BJ (cell line): ENCODE measurements at places on chromosomes 16 and 17.

- no peak for DNase-seq
Measured at GRCh38 chr16:30953511-30954124, 3.9 kb upstream of the SETD1A start.

GRCh38 chr16:87382023-87382785 lies 1.4 kb downstream of the FBXO31 start:
- DNase-seq = no peak

GRCh38 chr17:20948984-20949777 lies 93.6 kb downstream of the USP22 start:
- no peak for DNase-seq

DNA sequence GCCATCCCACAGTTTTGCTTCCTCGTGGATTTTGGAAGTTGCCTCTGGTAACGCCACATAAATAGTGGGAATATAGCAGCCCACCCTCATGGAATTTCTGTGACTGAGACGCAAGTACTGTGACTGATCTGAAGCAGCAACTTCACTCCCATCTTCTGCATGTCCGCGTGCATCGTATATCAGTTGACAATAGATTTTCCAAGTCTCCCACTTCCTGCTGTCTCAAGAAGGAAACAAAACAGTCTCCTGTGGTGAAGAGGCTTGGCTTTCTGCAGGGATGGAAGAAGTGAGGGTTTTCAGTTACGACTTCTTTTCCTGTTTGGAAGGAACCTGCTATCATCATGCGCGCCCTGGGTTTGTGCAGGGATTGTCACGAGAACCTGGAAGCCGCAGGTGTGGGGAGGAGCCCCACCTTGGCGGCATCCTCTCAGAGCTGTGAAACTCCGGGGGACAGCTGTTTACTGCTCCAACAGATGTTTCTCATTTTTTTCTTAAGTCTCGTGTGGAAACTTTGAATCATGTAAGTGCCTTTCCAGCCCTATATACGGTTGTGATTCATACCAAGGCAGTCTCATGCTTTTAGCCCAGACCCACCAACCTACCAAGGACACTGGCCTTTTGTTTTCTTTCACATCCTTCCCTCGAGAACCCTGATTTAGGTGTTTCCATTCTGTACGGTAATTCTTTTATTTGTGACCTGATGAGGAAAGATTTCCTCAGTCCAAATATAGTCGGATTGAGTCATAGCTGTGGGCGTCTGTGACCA lies 57.5 kb downstream of the WIPI1 start:
- DNase-seq = no peak

- DNase-seq = no peak
Measured at GRCh38 chr17:73045724-73046123, 46.8 kb downstream of the SLC39A11 start.

DNA sequence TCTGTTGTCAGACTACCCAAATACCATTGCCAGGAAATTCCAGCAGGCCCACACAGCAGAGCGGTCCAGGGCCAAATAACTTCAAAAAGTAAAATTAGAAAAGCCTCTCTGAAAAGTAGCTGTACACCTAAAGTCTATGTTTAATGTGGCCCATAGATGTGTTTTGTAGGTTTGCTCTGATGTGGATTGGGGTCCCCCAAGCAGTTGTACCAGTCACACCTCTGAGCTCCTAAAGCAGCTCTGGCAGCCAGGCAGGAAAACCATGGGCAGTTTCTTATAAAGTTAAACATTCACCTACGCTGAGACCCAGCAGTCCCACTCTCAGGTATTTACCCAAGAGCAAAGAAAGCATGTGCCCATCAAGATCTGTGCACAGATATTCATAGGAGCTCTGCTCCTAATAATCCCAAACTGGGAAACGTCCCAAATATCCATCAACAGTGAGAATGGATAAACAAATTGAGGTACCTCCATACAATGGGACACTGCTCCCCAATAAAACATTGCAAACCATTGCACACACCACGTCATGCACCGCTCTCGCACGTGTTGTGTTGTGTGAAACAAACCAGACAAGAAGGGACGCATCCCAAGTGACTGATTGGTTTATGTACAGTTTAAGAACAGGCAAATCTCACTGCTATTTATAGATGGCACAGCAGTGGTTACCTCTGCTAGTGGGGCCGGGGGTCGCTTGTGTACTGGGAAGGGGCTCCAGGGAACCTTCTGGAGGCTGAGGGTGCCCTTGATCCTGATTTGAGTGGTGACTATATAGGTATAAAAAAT lies 15.8 kb upstream of the PRM1 start:
- no peak for DNase-seq

- no peak for DNase-seq
Measured at GRCh38 chr16:17409894-17410293, 60.9 kb downstream of the XYLT1 start.

GRCh38 chr16:22887445-22887844 lies 73.5 kb downstream of the HS3ST2 start:
- DNase-seq = no peak

- no peak for DNase-seq
Measured at GRCh38 chr17:5621026-5621425, 36.7 kb upstream of the NLRP1 start.

DNA sequence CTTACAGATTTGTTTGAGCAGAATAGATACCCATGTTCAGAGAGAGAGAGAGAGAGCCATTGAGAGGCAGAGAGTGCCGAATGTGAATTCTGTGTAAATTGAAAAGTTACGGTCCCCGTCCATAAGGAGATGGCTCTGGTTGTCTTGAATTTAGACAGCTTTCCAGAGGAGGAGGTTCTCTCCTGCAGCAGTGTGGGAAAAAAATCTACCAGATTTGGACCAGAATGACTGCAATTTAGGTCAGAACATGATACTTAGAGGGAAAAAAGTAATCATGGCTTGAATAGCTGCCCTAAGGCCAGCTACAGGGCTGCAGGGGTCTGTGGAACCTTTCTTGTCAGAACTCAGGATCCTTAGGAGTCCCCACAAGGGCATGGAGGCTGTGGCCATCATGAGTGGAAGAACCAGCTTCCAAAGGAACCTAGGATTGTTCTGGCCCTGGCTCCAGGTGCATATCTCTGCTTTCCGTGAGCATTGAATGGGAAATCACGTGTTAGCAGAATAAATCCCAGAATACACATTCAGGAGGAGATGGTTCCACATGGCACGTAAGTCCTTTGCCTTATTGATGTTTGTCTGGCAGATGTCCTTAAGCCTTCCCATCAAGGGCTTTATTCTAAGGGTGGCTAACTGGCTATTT lies 13.0 kb downstream of the PITPNC1 start:
- DNase-seq = no peak
